ENCODE measurements at places on chromosomes 12 and 14. TPM values are rescaled to one million over a fixed set of nuclear protein-coding genes. Genes with fewer than 3 reads are reported as not detected.

DNA sequence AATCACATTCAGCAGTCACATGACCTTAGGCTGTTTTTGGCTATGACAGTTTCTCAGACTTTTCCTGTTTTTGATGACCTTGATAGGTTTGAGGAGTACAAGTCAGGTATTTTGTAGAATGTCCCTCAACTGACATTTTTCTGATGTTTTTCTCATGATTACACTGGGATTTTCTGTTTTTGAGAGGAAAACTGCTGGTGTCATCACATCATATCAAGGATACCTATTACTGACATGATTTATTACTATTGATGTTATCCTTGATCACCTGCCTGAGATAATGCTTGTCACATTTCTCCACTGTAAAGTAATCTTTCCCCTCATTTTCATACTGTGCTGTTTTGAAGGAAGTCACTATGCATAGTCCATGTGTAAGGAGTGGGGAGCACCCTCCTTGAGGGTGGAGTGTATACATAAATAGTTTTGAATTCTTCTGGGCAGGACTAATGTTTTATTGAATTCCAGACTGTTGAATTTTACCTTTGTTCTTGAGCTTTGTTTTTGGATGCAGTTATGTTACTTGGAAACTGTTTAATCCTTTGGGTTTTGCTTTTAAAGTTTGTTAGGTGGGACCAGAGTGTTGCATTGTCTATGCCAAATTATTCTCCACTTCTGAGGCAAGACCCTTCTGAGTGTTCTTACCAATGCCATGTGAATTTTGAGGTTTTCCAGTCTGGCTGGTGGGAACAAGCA lies 444.5 kb upstream of the FAR2 start:
- H3K4me3 ChIP-seq = no peak overlapping the region
- peaks cover 1% of the 10 kb centered on the region for H3K27me3 ChIP-seq
- no peaks in the 10 kb centered on the region for H3K36me3 ChIP-seq

- DNase-seq = peak; percentile 86
- peaks cover 5% of the 10 kb centered on the region for H3K4me1 ChIP-seq
- H3K27ac ChIP-seq = no peak overlapping the region
- no peaks in the 10 kb centered on the region for H3K36me3 ChIP-seq
- H3K27me3 ChIP-seq = peaks cover 63% of the 10 kb centered on the region
Measured at GRCh38 chr12:1922075-1922709, 3.7 kb upstream of the CACNA2D4 start.

Gene CIPC
- total RNA-seq = 16.6 TPM

DNA sequence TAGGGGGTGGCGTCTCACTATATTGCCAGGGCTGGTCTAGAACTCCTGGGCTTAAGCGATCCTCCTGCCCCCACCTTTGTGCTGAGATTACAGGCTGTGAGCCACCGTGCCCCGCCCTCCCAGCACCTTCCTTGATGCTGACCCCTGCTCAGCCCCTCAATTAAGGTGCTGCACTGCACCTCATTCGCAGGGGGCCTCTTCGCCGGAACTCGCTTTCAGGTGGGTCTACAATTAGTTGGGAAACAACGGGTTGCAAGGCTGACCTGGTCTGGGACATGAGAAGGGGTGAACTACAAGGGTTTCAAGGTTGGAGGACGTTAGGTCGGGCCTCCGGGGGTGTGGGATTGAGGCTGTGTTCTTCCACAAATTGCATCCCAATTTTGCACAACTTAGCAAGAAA lies 1.2 kb upstream of the NOP2 start:
- DNase-seq = no peak
- no peak overlapping the region for H3K27ac ChIP-seq
- H3K27me3 ChIP-seq = no peaks in the 10 kb centered on the region

All from osteoblast (primary cell).